ENCODE measurements at places on chromosomes 5 and 9. TPM values are rescaled to one million over a fixed set of nuclear protein-coding genes. Genes with fewer than 3 reads are reported as not detected.

GRCh38 chr9:130295431-130295830 is 29.9 kb downstream of the HMCN2 start:
- DNase-seq: no peak
- no peak overlapping the region for H3K27ac ChIP-seq
- no peaks in the 10 kb centered on the region for H3K27me3 ChIP-seq
- H3K4me3 ChIP-seq: no peak overlapping the region
- no peaks in the 10 kb centered on the region for H3K4me1 ChIP-seq

DNA sequence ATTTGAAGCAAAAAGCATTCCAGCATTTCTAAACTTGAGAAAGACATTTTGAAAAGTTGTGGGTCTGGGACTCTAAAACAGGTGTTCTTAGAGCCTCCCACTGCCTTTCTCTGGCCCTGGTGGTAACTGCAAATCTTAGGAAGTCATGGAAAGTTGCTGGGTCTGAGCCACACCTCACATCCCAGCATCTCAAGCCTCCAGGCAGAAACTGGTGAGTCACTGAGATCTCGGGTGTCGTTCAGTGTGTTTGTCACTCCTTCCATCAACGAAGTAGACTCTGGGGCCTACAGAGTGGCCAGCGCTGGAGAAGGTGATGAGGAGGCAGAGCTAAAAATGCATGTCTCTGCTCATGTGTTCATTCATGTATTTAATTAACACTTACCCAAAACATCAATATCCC is 59.6 kb upstream of the C5orf58 start:
- H3K27ac ChIP-seq: no peak overlapping the region
- no peak for DNase-seq
- no peaks in the 10 kb centered on the region for H3K36me3 ChIP-seq
- H3K4me3 ChIP-seq: no peak overlapping the region
- no peaks in the 10 kb centered on the region for H3K4me1 ChIP-seq

DNA sequence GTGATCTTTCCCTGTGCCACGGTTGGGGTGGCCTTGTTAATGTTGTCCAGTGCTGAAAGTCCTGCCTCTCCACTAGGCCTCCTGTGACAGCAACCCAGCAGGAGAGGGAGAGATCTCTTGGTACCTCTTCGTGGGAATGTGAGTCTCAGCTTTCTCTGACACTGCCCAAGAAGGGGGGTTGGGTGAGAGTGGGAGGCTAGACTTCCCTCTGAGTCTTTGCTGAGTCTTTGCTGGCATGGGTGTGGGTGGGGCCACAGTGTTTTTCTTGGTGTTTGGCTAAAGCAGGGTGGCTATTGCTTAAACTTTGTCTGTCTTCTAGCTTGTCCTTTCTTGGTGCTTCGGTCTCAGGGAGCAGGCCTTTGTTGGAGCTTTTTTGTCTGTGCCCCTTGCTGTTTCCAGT is 145.6 kb downstream of the GNA14 start:
- DNase-seq: no peak
- H3K27me3 ChIP-seq: no peaks in the 10 kb centered on the region
- H3K27ac ChIP-seq: no peak overlapping the region
- H3K4me1 ChIP-seq: peaks cover 8% of the 10 kb centered on the region

GRCh38 chr5:136202469-136203205 is 9.7 kb upstream of the SMIM32 start:
- H3K27ac ChIP-seq: no peak overlapping the region
- no peaks in the 10 kb centered on the region for H3K4me1 ChIP-seq
- no peaks in the 10 kb centered on the region for H3K36me3 ChIP-seq

DNA sequence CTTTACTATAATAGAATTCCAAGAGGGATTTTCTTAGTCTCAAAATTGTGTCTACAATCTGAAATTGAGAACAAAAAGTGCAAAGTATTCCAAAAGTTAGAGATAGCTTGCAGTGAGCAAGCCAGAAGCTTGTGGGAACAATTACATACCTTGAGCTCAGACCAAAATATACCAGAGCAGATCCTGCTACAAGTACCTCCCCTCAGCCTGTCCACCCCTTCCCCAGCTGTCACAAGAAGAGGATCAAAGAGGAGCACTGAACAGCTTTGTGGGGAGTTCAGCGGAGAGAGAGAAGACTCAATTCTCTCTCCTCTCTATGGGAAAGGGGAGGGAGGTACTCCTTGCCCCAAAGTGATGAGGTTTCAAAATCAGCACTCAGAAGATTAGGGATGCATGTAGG is 869.2 kb upstream of the DMAC1 start:
- no peaks in the 10 kb centered on the region for H3K4me1 ChIP-seq
- H3K4me3 ChIP-seq: no peak overlapping the region
- H3K36me3 ChIP-seq: no peaks in the 10 kb centered on the region
- H3K27ac ChIP-seq: no peak overlapping the region
- H3K27me3 ChIP-seq: no peaks in the 10 kb centered on the region

DNA sequence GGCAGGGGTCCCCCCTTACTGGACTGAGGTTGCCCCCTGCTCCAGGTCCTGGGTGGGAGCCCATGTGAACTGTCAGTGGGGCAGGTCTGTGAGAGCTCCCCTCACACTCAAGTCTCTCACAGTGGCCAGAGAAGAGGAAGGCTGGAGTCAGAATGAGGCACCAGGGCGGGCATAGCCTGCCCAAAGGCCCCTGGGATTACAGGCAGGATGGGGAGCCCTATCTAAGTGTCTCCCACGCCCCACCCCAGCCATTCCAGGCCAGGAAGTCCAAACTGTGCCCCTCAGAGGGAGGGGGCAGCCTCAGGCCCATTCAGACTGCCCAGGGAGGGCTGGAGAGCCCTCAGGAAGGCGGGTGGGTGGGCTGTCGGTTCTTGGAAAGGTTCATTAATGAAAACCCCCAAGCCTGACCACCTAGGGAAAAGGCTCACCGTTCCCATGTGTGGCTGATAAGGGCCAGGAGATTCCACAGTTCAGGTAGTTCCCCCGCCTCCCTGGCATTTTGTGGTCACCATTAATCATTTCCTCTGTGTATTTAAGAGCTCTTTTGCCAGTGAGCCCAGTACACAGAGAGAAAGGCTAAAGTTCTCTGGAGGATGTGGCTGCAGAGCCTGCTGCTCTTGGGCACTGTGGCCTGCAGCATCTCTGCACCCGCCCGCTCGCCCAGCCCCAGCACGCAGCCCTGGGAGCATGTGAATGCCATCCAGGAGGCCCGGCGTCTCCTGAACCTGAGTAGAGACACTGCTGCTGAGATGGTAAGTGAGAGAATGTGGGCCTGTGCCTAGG is at the start of gene CSF2:
Gene CSF2 (plus strand): TSS at position 559 of the 783 bp plus-strand sequence. CDS start 35 bp downstream, at position 594.
- no peaks in the 10 kb centered on the region for H3K4me1 ChIP-seq
- DNase-seq: no peak
- no peaks in the 10 kb centered on the region for H3K27me3 ChIP-seq
- no peak within 1 kb of the TSS for H3K27ac ChIP-seq

DNA sequence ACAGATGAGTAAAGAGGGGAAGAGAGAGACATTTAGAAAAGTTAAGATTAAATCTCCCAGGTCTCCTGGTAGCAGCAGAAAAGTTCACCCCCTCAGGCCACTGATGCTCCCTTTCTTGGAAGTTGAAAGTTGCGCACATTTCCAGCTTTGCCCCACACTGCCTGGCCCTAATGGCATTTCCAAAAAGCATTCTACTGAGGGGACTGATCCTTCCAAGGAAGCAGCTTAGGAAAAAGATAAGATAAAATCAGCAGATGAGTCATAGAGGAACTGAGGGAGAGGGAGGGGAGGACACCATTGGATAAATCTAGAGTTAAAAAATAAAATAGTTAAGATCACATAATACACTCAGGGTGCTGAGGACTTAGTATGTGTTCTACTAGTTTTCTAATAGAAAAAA is 67.6 kb upstream of the SLC12A2 start:
- H3K27me3 ChIP-seq: no peaks in the 10 kb centered on the region
- no peak overlapping the region for H3K4me3 ChIP-seq
- H3K4me1 ChIP-seq: no peaks in the 10 kb centered on the region
- H3K36me3 ChIP-seq: no peaks in the 10 kb centered on the region
- DNase-seq: no peak

DNA sequence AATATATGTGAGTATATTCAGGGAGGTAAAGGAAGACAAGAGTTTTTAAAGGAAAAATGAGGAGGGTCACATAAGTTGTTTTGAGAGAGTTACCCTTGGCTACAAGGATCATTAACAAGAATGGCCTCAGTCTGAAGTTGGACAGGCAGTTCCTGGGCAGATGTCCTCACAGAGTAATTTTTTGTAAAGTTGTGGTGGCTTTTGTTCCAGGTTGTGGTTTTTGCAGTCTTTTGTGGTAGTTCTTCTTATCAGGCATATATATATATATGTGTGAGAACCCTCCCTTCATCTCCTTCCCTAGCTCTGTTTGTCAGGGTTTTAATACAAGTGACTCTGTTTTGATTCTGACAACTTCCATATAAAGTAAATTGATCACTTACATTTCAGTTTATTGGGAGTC is 60.0 kb downstream of the CSNK1G3 start:
- H3K36me3 ChIP-seq: no peaks in the 10 kb centered on the region
- no peaks in the 10 kb centered on the region for H3K4me1 ChIP-seq
- H3K4me3 ChIP-seq: no peak overlapping the region
- H3K27ac ChIP-seq: no peak overlapping the region

DNA sequence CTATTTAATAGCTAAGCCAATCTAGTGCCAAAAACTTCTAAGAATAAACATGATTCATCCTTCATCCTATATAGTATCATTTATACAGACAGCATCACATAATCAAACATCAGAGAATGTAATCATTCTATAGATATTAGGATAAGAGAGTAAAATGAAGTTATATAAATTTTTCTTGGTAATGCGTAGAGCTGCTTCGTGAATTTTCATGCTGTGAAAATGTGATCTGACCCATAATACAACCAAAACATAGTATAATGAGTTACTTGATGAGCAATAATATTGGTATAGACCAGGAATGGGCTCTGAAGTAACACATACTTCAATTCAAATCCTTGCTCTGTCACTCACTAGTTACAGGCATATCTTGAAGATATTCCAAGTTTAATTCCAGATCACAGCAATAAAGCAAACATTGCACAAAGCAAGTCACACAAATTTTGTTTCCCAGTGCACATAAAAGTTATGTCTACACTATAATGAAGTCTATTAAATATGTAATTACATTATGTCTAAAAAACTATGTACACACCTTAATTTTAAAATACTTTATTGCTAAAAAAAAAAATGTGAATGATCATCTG is 23.9 kb downstream of the NR2F1-AS1 start:
- DNase-seq: no peak
- H3K27me3 ChIP-seq: no peaks in the 10 kb centered on the region
- H3K27ac ChIP-seq: no peak overlapping the region
- no peak overlapping the region for H3K4me3 ChIP-seq
- no peaks in the 10 kb centered on the region for H3K36me3 ChIP-seq
- H3K4me1 ChIP-seq: no peaks in the 10 kb centered on the region

DNA sequence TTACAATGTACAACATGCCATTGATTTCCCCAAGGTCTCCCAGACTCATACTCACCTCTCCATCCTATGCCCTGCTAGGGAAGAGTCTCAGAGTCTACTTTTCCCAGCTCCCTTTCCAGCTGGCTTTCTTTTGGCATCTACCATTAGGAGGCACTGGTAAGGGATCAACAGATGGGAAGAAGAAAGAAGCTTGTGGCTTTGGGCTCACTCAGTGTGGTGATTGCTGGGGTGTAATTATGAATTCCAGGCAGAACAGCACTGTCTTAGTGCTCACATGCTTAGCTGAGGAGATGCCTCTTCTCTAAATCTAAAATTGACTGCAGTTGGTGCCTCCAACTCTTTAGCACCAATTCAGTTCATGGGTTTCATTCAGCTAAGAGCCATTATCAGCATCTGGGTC is 330.0 kb downstream of the PSAT1 start:
- DNase-seq: no peak
- no peaks in the 10 kb centered on the region for H3K36me3 ChIP-seq
- no peak overlapping the region for H3K4me3 ChIP-seq
- no peak overlapping the region for H3K27ac ChIP-seq
- no peaks in the 10 kb centered on the region for H3K27me3 ChIP-seq
- H3K4me1 ChIP-seq: no peaks in the 10 kb centered on the region

DNA sequence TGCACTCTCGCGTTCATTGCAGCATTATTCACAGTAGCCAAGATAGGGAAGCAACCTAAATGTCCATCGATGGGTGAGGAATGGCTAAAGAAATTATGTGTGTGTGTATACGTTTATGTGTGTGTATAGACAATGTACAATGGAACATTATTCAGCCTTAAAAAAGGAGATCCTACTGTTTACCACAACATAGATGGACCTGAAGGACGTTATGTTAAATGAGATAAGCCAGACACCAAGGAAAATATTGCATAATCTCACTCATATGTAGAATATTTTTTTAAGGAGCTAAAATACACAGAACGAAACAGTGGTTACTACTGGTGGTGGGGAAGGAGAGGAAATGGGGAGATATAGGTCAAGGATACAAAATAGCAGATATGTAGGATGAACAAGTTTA is 2.4 kb downstream of the KIF2A start:
- H3K27ac ChIP-seq: no peak overlapping the region
- no peak overlapping the region for H3K4me3 ChIP-seq
- no peaks in the 10 kb centered on the region for H3K4me1 ChIP-seq
- no peaks in the 10 kb centered on the region for H3K27me3 ChIP-seq

DNA sequence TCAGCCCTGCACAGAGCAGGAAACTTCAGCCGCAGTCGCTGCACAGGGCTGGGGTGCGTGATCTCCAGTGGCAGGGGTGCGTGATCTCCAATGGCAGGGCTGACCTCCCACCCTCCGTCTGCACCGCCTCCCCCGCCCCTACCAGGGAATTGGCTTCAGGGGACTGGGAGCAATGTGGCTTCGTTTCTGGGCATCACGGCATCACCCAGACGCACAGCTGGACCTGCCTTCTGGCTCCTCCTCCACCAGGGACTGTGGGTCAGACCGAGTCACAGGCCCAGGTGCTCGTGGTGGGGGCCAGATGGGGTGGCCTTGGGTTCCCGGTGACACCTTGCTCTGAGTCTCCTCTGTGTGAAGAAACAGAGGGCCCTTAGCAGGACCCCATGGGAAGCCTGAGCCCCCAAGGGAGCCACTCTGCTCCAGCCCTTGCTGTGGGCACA is 51.1 kb downstream of the AHRR start:
- no peak for DNase-seq
- H3K27me3 ChIP-seq: no peaks in the 10 kb centered on the region
- H3K36me3 ChIP-seq: no peaks in the 10 kb centered on the region
- H3K4me3 ChIP-seq: no peak overlapping the region
- H3K27ac ChIP-seq: no peak overlapping the region

- no peak overlapping the region for H3K4me3 ChIP-seq
- peak overlapping the region; percentile 9 for H3K27ac ChIP-seq
- H3K27me3 ChIP-seq: no peaks in the 10 kb centered on the region
- H3K36me3 ChIP-seq: peaks cover 22% of the 10 kb centered on the region
- DNase-seq: no peak
Observed at GRCh38 chr9:122819326-122819725, 9.1 kb downstream of the PDCL start.

SLC6A18 gene
- not detected for total RNA-seq

TAF11L3 gene
- not detected for total RNA-seq

CDKN2B-AS1 gene
- not detected for total RNA-seq

SOX30 gene
- total RNA-seq: not detected

UBTD2 gene
- 28.6 TPM for total RNA-seq

CPEB4 gene
- total RNA-seq: 51.5 TPM

NRARP gene
- 10.2 TPM for total RNA-seq

NRG2 gene
- total RNA-seq: 2.1 TPM

Data from thyroid gland (tissue), 4 donors.